Cortex of kidney (tissue), 1 donor: ENCODE measurements at places on chromosomes 3 and 15.

- no peak for DNase-seq
Measured at GRCh38 chr3:98086873-98087272, at the start of gene OR5AC2. Gene OR5AC2, plus strand, starts transcription at chr3:98087173. Its CDS starts 0 bp downstream, at chr3:98087173.

GRCh38 chr3:23669541-23670255 lies 136.1 kb upstream of the UBE2E1 start:
- DNase-seq, result no peak

- DNase-seq, result no peak
Measured at GRCh38 chr3:9649791-9650521, 651 bp downstream of the MTMR14 start.

DNA sequence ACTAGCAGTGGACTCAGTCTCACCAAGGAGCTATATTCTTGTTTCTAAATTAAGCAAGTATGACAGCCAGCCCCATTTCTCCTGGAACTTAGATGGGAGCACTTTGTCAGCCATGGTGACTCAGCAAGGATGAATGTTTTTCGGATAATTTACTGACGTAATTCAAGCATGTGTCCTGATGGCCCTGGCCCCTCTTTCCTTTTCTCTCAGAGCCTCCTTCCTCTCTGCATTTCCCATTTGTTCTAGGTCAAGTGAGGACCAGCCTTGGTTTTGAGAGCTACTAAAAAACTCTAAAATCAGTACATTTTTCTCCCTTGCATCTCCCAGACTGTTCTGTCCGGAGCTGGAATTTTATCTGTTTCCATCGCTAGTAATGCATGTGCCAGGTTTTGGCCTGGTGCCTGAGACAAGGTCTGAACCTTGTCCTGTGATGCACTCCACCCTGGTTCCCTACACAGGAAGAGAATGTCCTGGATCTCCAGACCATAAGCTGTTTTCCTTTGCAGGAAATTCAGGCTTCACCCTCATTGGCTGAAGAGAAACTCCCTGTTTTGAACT lies 256.6 kb upstream of the ROPN1 start:
- no peak for DNase-seq

GRCh38 chr3:77467702-77468625 lies 428.1 kb downstream of the ROBO2 start:
- DNase-seq, result no peak

DNA sequence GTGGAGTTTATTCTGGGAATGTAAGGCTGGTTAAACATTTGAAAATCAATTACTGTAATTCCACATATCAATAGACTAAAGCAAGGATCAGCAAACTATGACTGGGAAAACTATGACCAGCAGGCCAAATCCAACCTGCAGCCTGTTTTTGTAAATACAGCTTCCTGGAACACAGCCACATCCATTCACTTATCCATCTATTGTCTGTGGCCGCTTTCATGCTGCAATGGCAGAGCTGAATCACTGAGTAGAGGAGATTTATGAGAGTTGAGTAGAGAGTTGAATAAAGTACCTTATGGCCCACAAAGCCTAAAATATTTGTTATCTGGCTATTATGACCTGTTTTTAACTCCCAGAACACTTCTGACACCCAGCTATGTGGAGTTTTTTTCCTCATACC lies 12.2 kb downstream of the MYLK start:
- DNase-seq, result no peak

DNA sequence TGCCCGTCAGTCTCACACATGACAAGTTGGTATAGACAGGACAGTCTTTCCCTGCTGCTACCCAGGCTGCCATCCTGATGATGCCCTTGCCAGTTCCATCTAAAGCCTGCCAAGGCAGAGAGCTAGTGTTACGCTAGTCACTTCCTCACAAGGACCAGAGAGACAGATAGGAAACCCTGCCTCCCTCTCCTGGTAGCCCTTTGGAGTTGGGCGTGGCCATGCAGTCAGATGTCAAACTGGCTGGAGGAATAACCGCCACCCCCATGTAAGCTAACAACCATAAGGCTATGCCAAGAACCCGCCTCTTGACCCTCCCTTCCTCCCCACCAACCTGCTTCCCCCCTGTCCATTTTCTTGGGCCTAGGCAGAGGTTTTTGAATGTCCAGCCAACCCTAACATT lies 2.8 kb downstream of the TMEM115 start:
- no peak for DNase-seq

DNA sequence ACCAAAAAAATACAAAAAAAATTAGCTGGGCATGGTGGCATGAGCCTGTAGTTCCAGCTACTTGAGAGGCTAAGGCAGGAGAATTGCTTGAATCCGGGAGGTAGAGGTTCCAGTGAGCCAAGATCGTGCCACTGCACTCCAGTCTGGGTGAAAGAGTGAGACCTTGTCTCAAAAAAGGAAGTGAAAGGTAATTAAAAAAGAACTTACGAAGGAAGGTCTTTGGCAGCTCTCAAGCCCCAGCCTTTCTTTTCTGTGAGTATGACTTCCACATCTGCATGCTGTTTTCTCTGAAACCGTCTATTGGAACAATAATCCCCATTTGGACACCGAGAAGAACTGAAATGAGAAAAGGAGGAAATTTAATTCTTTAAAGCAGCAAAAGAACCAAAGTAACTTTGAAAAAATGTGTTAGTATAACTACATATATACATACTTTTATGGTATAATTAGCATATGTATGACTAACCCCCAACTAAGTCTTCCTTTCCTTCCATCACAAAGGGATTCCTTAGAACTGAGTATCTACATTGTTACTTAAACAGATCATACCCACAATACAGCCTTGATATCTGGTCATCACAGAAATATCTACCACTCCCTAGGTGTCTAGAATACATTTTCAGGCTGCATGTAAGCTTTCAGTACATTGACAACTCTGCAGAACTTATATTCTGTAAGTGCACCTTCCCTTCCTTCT lies 50.1 kb downstream of the SETD2 start:
- DNase-seq, result no peak

DNA sequence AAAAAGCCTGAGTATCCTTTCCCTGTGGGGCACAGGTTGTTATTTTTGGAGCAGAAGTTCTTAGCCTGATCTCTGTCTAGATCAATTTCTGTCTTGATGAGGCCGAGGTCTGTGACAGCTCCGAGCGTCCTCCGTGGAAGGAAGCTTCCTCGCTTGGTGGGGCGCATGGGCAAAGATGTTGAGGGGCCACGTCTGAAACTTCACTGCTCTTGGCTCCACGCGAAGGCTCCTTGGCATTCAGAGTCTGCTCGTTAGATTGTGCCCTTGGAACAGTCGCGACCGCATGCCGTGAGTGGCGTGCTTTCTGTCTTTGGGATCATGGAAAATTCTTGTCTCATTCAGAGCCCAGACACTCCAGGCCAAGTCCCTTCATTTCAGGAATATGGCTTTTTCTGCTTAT lies 13.7 kb downstream of the GRK7 start:
- DNase-seq, result no peak

DNA sequence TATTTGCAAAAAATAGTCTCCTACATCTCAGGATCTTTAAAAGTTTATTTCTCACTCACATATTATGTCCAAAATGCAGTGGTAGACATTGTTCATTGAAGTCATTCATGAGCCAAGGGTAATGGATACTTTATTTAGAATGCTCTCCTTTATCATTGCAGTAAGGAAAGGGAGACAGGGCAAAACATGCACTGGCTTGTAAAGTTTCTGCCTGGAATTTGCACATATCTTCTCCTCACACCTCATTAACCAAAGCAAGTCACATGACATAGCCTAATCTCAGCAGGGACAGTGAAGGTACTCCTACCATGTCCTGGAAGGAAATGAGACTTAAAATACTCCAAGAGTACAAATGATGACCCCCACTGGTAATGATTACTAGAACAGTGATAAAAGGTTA lies 333.7 kb upstream of the EPHA3 start:
- no peak for DNase-seq

DNA sequence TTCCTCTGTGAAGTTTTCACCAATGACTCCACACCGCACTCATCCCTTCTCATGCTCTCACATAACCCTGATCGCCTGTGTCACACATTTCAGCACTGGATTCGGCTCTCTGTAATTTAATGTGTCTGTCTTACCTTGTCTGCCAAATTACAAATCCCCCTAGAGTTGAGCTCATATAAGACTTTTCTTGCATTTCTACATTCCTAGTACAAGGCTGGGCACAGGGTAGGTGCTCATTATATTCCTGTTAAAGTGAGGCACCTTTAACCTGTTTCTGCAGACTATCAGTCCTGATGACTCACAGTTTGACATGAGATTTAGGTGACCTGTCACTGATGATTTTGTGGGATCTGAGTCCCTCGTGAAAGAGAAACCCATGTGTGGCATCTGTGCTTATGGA lies 22.6 kb downstream of the TGM5 start:
- no peak for DNase-seq

- DNase-seq, result no peak
Measured at GRCh38 chr3:151156618-151157216, 46.3 kb downstream of the GPR171 start.

GRCh38 chr3:193805448-193805847 lies 212.4 kb downstream of the OPA1 start:
- DNase-seq, result no peak

- DNase-seq, result no peak
Measured at GRCh38 chr3:192259661-192260060, 467.7 kb downstream of the FGF12 start.

GRCh38 chr3:176994891-176995781 lies 202.1 kb downstream of the TBL1XR1 start:
- no peak for DNase-seq
